ENCODE measurements at places on chromosomes 1 and 21. TPM values are rescaled to one million over a fixed set of nuclear protein-coding genes. Genes with fewer than 3 reads are reported as not detected.
A peak's percentile ranks its signal among the peaks of the same experiment; 100 is the strongest.

- no peak overlapping the region for H3K4me3 ChIP-seq
- DNase-seq, result no peak
These were observed 39.9 kb upstream of the CD1D start for GRCh38 chr1:158140764-158141192.

DNA sequence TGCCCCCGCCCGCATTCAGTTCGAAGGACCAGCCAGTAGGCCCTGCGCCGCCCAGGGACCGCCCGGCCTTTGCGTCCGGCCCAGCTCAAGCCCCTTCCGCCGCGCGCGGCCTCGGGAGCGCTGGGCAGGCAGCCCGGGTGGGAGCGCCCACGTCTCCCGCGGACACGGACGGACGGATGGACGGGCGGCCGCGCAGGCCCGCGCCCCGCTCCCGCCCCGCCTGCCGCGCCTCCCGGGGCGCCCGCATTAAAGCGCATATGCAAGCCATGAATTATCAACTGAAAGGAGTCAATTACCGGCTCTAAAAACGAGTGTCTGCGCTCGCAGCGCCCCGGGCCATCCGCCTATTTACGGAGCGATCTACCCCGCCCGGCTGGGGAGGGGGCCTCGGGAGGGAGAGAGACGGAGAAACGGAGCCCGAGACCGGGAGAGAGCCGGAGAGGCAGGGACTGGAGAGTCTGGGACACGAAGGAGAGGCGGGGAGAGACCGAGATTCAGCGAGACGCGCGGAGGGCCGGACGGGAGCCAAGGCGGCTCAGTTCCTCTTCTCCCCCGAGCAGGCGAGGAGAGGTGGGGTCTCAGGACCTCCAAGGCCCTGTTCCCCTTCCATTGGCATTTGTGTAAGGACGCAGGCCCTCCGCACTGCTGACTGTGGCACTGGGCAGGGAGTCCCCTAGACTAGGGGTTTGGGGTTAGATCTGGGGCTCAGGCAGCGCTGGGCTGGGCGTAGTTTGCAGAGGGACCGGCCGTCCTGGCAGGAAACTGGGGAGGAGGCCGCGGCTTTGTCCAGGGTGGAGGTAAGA, 41.3 kb upstream of the DMBX1 start:
- H3K36me3 ChIP-seq, result no peaks in the 10 kb centered on the region
- H3K27me3 ChIP-seq, result peaks cover 7% of the 10 kb centered on the region
- no peak for DNase-seq
- peaks cover 4% of the 10 kb centered on the region for H3K4me1 ChIP-seq
- H3K27ac ChIP-seq, result no peak overlapping the region
- H3K4me3 ChIP-seq, result peak overlapping the region; percentile 35

The PCSK9 gene
- total RNA-seq, result not detected

The RASSF5 gene
- total RNA-seq, result 5.1 TPM

DNA sequence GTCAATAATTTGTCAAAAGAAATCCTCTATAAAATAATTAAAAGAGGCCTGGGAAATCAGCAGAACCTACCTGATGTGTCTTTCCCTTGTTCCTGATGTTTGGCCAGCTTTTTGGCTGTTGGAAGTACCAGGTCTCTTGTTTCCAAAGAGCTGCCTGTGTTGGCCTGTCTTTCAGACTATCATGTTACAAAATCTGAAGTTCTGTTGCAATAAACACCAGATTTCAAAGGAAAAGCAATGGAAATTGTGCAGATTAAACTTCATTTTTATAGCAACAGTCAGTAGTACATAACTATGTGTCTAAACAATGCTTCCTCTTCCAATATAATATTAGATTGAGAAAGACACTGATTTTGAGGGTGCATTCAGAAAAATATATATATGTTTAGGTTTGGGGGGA, 647.2 kb upstream of the CXADR start:
- no peak overlapping the region for H3K4me3 ChIP-seq
- H3K4me1 ChIP-seq, result no peaks in the 10 kb centered on the region
- H3K27ac ChIP-seq, result no peak overlapping the region

DNA sequence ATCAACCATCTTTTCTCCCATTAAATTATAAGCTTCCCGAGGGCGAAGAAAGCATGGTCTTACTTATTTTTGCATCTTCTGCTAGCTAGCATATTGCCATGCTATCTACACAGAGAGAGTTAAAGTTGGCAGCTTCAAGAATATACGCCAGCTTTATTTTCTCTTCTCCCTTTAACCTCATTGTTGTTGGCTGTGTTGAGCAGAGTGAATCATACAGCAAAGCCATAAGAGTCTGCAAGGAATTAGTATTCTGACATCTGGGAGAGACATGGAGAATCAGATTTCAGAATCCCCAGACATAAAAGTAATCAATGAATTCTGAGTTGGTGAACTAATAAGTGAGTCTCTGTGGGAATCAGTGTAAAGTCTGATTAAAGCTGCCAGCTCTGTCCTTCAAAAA, 649.6 kb upstream of the PTBP2 start:
- H3K27ac ChIP-seq, result no peak overlapping the region
- H3K27me3 ChIP-seq, result no peaks in the 10 kb centered on the region
- H3K4me3 ChIP-seq, result no peak overlapping the region
- no peaks in the 10 kb centered on the region for H3K4me1 ChIP-seq
- DNase-seq, result no peak

DNA sequence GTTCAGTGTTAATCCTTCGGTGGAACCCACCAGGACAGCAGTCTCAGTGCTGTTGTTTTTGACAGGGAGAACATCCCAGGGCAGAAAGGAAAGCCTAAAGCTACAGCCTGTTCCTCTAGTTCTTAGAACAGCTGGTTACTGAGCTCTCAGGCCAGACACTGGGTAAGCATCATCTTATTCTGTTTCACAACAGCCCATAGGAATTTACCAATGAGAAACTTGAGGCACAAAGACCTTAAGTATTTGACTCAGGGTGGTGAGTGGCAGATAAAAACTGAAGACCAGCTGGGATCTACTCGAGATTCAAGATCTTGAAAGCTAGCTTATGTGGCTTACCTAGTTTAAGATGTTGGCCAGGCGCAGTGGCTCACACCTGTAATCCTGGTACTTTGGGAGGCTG, 9.4 kb upstream of the NEK2 start:
- no peaks in the 10 kb centered on the region for H3K27me3 ChIP-seq
- H3K27ac ChIP-seq, result no peak overlapping the region
- no peaks in the 10 kb centered on the region for H3K36me3 ChIP-seq
- no peak overlapping the region for H3K4me3 ChIP-seq
- no peak for DNase-seq
- H3K4me1 ChIP-seq, result no peaks in the 10 kb centered on the region

DNA sequence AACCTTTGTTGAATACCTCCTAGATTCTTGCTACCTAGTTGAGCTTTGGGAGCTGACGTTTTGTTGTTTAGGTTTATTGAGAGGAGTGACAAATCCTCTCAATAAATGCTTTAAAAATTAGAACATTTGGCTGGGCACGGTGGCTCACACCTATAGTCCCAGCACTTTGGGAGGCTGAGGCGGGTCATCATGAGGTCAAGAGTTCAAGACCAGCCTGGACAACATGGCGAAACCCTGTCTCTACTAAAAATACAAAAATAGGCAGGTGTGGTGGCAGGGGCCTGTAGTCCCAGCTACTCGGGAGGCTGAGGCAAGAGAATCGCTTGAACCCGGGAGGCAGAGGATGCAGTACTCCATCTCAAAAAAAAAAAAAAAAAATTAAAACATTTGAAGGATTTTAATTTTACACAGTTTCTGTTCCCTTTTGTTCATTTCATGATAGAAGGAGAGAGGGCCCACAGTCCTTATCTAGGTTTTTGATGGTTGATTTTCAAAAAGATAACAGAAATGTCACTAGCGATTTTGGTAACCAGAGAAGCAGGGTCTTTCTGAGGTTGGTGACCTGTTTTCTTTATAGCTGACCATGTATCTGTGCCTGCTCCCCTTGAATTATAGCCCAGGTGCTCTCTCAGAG, 44.2 kb upstream of the PIGV start:
- peaks cover 84% of the 10 kb centered on the region for H3K36me3 ChIP-seq
- DNase-seq, result no peak
- no peak overlapping the region for H3K4me3 ChIP-seq
- peak overlapping the region; percentile 26 for H3K27ac ChIP-seq

- no peaks in the 10 kb centered on the region for H3K36me3 ChIP-seq
- no peak for DNase-seq
- H3K27me3 ChIP-seq, result no peaks in the 10 kb centered on the region
- H3K4me3 ChIP-seq, result no peak overlapping the region
These were observed 30.1 kb upstream of the CHAF1B start for GRCh38 chr21:36354918-36355680.

GRCh38 chr1:41537251-41537650, 52.8 kb upstream of the EDN2 start:
- no peaks in the 10 kb centered on the region for H3K36me3 ChIP-seq
- peak overlapping the region; percentile 55 for H3K27ac ChIP-seq
- no peaks in the 10 kb centered on the region for H3K27me3 ChIP-seq
- H3K4me1 ChIP-seq, result peaks cover 21% of the 10 kb centered on the region
- DNase-seq, result peak; percentile 25

DNA sequence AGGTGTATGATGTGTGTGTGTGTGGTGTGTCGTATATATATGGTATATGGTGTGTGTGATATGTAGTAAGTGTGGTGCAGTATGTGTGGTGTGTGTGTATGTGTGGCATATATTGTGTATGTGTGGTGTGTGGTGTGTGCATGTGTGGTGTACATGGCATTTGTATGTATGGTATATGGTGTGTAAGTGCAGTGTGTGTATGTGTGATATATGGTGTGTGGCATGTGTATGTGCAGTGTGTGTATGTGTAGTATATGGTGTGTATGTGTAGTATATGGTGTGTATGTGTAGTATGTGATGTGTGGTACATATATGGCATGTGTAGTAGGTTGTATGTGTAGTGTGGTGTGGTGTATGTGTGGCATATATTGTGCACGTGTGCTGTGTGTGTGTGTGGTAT, 74.9 kb downstream of the OLFML3 start:
- H3K27me3 ChIP-seq, result no peaks in the 10 kb centered on the region
- no peaks in the 10 kb centered on the region for H3K36me3 ChIP-seq
- no peak for DNase-seq
- no peaks in the 10 kb centered on the region for H3K4me1 ChIP-seq
- no peak overlapping the region for H3K27ac ChIP-seq
- H3K4me3 ChIP-seq, result no peak overlapping the region

- no peak for DNase-seq
- peaks cover 44% of the 10 kb centered on the region for H3K36me3 ChIP-seq
- H3K27ac ChIP-seq, result no peak overlapping the region
- no peak overlapping the region for H3K4me3 ChIP-seq
- no peaks in the 10 kb centered on the region for H3K27me3 ChIP-seq
These were observed 124.6 kb downstream of the NRDC start for GRCh38 chr1:51753969-51754368.

The OLIG2 gene
- not detected for total RNA-seq

DNA sequence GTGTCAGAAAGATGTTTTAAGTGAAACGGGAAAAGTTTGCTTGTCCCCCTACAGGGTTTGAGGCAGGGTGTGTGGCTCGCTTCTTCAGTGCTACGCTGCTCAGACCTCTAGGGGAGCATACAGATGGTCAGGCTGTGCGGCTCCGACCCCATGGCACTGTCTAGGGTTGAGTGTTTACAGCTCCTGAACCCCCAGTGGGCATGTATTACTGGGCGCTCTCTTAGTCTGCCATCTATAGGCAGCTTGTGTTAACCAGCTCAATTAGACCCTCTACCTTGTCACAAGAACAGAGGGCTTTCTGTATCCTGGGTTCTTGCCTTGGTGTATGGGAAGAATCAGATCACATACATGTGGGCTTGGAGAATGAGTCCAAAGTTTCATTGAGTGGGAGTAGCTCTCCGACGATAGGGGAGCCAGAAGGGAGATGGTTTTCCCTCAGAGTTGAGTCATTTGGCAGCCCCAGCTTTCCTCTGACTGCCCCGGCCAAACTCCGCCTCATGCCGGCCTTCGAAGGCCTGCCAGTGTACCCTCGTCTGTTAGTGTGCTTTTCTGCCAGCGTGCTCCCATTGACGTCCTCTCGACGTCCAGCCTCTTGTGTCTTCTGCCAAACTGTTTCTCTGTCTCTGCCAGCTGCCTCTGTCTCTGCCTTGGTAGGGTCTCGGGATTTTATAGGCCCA, 38.6 kb upstream of the ADGRL4 start:
- H3K4me1 ChIP-seq, result no peaks in the 10 kb centered on the region
- no peaks in the 10 kb centered on the region for H3K27me3 ChIP-seq
- peak; percentile 24 for DNase-seq

The SYCP1 gene
- not detected for total RNA-seq

- peaks cover under 1% of the 10 kb centered on the region for H3K4me1 ChIP-seq
- no peaks in the 10 kb centered on the region for H3K36me3 ChIP-seq
- no peaks in the 10 kb centered on the region for H3K27me3 ChIP-seq
- H3K4me3 ChIP-seq, result no peak overlapping the region
- H3K27ac ChIP-seq, result no peak overlapping the region
- no peak for DNase-seq
These were observed 53.4 kb upstream of the BCAR3 start for GRCh38 chr1:93734999-93735398.

GRCh38 chr1:2786329-2787162, 14.9 kb downstream of the TTC34 start:
- no peak overlapping the region for H3K4me3 ChIP-seq
- peak; percentile 46 for DNase-seq
- H3K4me1 ChIP-seq, result no peaks in the 10 kb centered on the region
- H3K27ac ChIP-seq, result no peak overlapping the region
- no peaks in the 10 kb centered on the region for H3K36me3 ChIP-seq

- no peak for DNase-seq
- H3K27ac ChIP-seq, result no peak overlapping the region
- no peak overlapping the region for H3K4me3 ChIP-seq
- no peaks in the 10 kb centered on the region for H3K27me3 ChIP-seq
These were observed 187.2 kb downstream of the NFIA start for GRCh38 chr1:61269602-61270001.

The PEAR1 gene
- 5.4 TPM for total RNA-seq

- H3K27ac ChIP-seq, result peak overlapping the region; percentile 16
- H3K36me3 ChIP-seq, result no peaks in the 10 kb centered on the region
- H3K27me3 ChIP-seq, result no peaks in the 10 kb centered on the region
- no peaks in the 10 kb centered on the region for H3K4me1 ChIP-seq
These were observed 47.6 kb upstream of the SAMD13 start for GRCh38 chr1:84253891-84254290.
